ENCODE measurements at places on chromosomes 1 and 21.

- no peak for DNase-seq
These were observed 24.6 kb upstream of the CLCA4 start for GRCh38 chr1:86522240-86522639.

GRCh38 chr1:55195521-55196233 lies 19.5 kb downstream of the USP24 start:
- DNase-seq: no peak

DNA sequence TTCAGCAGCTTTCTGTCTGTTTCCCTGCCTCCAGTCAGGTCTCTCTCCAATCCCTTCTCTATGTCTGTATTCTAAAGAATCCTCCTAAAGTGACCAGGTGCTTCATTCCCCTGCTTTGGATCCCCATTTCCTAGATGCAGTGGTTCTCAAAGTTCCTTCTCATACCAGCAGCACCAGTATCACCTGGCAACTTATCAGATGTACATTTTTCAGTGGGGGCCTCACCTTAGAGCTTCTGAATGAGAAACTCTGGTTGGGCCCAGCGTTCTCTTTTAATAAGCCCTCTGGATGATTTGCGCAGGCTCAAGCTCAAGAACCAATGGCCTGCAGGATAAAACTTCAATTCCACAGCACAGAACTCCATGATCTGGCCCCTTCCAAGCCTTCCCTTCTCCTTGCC lies 25.4 kb upstream of the ARTN start:
- DNase-seq: no peak

DNA sequence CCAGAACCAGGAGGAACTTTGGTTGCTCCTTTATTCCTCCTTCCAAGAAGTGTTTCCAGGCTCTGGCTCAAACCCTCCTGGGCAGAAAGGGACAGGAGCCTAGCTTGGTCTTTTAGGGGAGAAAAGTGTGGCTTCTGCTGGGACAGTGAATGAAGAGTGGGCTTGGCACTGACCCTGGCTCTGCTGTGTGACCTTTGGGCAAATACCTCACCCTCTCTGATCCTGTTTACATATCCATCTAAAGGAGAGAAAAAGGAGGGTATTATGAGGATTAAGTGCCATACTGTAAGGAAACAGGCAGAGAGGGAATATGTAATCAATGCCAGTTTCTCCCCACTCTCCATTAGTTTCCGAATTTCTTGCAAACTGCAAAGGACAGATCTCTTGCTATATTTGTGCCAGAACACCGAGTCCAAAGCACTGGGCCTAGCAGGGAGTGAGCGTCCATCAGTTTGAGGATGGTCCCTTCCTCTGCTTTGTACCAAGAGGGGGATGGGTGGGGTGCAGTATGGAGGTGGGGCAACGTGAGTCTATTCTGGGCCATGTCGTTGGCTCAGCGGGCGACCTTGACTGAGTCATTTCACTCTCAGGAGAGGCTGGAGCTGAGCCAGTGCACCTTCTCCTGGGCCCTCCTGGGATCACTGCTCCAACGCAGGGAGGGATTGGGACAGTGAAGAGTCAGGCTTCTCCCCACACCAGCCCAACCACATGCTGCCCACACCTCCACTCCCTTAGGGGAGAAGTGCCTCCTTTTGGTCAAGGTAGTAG lies 38.4 kb downstream of the IGSF21 start:
- DNase-seq: no peak

GRCh38 chr1:150268340-150268704 lies 494 bp downstream of the APH1A start:
- no peak for DNase-seq

GRCh38 chr1:165435801-165436200 lies 9.1 kb downstream of the RXRG start:
- no peak for DNase-seq

DNA sequence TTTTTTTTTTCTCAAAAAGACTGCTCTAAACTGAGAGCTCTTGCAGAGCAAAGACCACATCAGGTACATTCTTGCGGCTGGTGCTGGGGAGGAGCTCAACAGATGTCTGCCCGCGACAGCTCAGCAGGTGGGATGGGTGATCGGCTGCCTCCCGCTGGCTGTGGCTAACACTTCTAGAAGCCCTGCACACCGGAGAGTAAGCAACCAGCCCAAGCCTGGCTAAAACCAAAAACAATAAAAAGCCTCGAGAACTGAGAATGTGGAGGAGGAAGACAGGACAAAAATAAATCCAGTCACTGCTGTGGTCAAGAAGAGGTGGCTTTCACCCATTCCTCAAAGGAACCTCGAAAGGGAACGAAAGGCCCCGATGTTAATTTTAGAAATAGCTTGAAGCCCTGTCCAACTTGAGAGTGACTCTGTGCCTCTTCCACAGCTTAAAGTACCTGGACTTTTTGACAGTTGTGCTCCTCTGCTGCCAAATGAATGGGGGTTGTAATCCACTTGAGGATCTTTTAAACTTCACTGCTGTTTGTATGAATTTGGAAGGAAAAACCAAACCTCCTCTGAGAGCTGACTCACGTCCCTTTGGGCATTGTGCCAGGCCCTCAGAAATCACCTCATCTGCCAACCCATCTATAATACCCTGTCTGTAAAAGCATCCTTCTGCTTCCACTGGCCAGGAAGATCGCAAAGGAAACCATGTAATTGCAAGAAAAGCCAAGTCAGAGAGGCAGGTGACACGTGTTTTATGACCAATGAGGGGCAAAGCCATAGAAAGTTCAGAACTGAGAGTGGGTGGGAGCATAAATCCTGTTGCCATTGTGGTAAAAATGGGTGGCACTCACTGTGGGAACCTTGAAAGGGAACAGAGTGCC lies 78.6 kb downstream of the KCNN3 start:
- DNase-seq: peak; percentile 12

- DNase-seq: peak; percentile 98
These were observed 202.1 kb downstream of the NCAM2 start for GRCh38 chr21:21200103-21200938.

DNA sequence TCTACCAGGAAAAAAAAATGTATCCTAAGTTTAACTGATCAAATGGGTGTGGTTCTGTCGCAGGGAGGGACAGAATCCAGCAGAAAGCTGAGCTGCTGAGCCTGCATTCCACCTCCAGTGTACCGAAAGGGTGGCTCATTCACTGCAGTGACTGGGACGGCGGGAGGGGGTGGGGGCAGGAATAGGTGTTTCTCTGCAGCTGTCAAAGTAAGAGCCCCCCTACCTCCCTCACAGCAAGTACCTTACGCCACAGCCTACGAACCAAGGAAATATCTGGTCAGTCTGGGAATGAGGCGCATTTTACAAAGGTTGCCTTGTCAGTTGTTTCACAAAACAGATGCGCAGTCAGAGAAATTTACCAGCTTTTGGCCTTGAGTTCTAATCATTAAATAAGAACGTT lies 1.7 kb downstream of the S100B start:
- DNase-seq: no peak

DNA sequence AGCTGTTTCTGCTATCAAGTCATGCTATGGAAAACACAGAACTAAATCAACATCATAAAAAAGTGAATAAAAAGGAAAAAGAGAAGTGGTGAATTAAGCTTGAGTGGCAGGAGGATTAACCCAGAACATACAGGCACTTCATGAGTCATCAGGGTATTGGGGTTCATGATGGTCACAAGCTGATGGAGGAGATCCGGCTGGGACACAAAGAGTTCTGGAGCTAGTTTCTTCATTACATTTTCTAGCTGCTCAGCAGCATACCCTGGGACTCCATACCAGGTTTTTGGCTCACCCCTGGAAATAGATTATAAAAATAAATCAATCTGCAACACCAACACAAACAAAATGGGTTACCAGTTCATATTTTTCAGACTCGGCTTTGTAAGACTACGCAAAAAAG lies 42.5 kb upstream of the SYT2 start:
- DNase-seq: no peak

DNA sequence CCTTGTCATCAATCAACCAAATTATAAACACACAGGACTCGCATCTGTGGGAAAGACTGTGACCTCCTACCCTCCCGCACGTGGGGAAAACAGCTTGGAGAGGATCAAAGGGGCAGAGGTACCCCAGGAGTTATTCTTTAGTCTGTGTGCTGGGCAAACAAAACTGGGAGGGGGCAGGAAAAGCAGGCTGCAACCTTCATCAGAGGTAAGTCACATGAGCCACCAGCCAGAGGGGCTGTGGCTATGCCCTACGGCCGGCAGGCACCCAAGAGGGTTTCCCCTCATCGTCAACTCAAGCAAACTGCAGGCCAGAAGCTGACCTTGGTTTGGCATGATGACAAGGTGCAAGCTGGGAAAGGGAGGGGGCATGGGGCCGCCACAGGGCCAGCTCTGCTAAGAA lies 12.5 kb downstream of the SMIM12 start:
- DNase-seq: no peak

GRCh38 chr1:95742591-95743089 lies 508.6 kb downstream of the RWDD3 start:
- DNase-seq: peak; percentile 18

- DNase-seq: no peak
These were observed 3.6 kb upstream of the FHAD1 start for GRCh38 chr1:15243275-15244043.

DNA sequence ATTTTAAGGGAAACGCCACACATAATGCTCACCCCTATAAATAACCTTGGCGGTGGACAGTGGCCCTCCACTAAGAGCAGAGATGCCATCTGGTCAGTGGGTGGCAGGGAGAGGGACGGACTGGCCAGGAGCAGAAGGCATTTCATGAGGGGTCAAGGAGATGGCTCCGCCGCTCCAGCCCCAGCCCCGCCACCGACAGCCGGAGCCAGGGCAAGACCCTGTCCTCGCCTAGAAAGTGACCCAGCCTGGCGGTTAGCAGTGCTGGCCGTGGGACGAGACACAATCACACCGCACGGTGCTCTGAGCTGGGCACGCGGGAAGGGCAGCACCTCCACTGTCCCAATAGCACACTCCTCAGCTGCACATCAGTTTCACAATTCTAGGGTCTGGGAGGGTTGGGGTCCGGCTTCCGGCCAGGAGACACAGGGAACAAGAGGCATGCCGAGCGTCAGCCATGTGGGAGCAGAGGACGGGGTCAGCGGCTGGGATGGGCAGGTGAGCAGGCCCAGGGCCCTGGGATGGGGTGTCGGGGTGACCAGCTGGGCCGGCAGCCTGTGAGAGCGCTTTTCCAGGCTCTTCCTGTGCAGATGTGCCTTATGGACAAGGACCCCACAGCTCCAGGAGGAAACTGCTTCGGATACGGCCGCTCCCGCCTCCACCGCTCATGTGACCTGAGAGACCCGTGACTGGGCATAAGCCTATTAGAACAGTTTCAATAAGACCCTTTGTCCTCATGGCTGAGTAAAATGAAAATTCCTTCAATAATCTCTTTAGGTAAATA lies 5.7 kb downstream of the SLC19A1 start:
- no peak for DNase-seq

GRCh38 chr1:40122855-40123254 lies 25.8 kb upstream of the PPT1 start:
- DNase-seq: no peak

DNA sequence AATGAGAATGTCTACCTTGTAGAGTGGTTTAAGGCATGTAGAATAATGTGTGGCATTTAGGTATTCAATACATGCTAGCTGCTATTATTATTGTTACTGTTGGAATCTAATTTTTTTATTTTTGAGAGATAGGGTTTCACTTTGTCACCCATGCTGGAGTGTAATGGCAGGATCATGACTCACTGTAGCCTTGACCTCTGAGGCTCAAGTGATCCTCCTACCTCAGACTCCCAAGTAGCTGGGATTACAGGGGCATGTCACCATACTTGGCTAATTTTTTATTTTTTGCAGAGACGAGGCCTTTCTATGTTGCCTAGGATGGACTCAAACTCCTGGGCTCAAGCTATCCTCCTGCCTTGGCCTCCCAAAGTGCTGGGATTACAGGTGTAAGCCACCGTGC lies 61.9 kb downstream of the EPB41 start:
- no peak for DNase-seq

- no peak for DNase-seq
These were observed 73.9 kb upstream of the SDC3 start for GRCh38 chr1:30982431-30982830.

DNA sequence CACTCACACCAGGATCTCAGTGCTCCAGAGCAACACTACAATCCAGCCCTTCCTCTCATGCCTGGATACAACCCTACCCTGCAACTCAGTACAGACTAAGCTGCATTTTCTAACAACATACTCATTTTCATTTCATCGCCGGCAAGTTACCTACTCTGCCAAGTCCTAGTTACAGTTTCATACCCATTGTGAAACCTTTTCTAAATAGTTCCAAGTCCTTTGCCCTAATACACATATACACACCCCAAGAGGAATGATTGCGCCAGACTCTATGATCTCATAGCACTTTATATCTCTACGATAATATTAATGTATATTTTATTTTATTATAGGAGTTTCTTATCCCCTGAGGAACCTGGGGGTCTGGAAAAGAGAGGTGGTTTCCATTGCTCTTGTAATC lies 122.4 kb downstream of the LMX1A start:
- DNase-seq: no peak

- DNase-seq: no peak
These were observed 95.1 kb downstream of the RHOU start for GRCh38 chr1:228830185-228830953.

- DNase-seq: no peak
These were observed 1.1 kb downstream of the PUSL1 start for GRCh38 chr1:1309251-1310108.

- DNase-seq: no peak
These were observed 42.3 kb downstream of the CC2D1B start for GRCh38 chr1:52323731-52324130.

DNA sequence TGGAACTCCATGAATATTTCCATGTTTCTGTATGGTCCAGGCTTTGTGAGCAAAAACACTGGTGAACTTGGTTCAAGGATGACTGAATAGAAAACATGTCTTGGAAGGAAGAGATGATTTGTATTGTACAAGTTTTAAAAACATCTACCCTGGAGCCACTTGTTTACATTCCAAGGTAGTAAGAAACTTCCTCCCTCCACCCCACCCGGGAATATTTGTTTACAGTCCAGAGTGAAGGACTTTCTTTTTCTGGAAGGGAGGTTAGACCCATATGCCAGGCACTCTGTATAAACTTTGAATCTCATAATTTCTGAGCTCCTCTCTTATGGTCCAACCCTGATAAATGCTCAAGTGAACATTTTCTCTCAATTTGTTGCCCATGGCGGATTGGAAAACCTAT lies 323.3 kb upstream of the LYPLAL1 start:
- no peak for DNase-seq

DNA sequence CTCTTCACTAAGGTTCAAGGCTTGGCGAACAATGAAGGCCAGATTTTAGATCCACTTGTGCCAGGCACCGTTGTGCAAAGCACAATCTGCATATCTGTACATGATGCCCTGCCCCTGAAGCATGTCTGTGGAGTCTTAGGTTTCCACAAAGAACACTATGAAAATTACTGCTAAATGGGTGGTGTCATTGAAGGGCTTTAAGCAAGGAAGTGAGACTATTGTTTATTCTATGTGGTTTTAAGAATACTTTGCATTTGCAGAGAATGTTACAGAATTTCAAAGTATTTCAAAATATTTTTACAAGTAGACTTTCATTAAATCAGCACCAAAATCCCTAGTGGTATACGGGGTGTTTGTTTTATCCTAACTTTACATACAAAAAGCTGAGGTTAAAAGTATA lies 8.8 kb downstream of the TSEN15 start:
- DNase-seq: peak; percentile 48

- no peak for DNase-seq
These were observed 15.6 kb downstream of the DDAH1 start for GRCh38 chr1:85449356-85449755.

GRCh38 chr21:18630446-18630845 lies 226.9 kb upstream of the TMPRSS15 start:
- DNase-seq: peak; percentile 16

- no peak for DNase-seq
These were observed 70.9 kb downstream of the ITPKB start for GRCh38 chr1:226668173-226668560.

- peak; percentile 78 for DNase-seq
These were observed 10.9 kb upstream of the C4BPB start for GRCh38 chr1:207077470-207078377.

Measured in astrocyte of the spinal cord (primary cell).